ENCODE measurements at places on chromosomes 6 and 20.

GRCh38 chr6:133827766-133828165 is 61.1 kb upstream of the TCF21 start:
- DNase-seq: no peak

GRCh38 chr6:88865275-88865674 is 98.1 kb downstream of the RNGTT start:
- no peak for DNase-seq

DNA sequence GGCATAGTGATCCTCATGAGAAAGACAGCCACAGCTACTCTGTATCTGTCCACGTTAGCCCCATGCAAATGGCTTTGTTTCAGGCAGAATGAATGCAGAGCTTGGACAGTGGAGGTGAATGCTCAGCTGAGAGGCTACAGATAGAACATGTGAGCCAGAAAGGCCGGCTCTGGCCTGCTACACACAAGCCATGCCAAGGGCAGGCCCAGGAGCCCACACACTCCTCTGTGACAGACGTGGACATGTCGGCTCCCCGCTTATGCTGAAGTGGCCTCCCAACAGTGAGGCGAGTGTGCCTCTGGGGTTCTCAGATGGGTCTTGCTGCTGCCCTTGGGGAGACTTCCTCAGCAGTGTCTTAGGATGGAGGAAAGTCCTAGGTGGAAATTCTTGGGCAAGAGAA is 159.6 kb downstream of the SYNDIG1 start:
- no peak for DNase-seq

DNA sequence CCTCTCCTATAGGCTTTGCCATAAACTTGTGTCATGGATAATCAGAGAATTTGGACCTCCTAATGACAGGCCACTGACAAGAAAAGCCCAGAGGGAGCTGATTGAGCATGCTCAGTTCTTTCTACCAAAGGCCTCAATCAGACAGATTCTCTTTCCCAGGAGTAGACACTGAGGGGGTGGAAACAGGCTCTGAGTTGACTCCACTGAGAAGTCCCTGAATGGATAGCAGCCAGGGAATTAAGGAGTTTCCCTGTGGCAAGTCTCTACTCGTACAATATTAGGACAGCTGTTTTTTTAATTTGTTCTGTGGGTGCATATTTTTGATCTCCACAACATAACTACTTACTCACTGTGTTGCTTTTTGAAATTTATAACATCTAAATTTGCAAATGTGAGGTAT is 63.3 kb downstream of the SLC16A10 start:
- DNase-seq: no peak

- DNase-seq: no peak
Measured at GRCh38 chr6:156392648-156393047, 384.5 kb upstream of the ARID1B start.

DNA sequence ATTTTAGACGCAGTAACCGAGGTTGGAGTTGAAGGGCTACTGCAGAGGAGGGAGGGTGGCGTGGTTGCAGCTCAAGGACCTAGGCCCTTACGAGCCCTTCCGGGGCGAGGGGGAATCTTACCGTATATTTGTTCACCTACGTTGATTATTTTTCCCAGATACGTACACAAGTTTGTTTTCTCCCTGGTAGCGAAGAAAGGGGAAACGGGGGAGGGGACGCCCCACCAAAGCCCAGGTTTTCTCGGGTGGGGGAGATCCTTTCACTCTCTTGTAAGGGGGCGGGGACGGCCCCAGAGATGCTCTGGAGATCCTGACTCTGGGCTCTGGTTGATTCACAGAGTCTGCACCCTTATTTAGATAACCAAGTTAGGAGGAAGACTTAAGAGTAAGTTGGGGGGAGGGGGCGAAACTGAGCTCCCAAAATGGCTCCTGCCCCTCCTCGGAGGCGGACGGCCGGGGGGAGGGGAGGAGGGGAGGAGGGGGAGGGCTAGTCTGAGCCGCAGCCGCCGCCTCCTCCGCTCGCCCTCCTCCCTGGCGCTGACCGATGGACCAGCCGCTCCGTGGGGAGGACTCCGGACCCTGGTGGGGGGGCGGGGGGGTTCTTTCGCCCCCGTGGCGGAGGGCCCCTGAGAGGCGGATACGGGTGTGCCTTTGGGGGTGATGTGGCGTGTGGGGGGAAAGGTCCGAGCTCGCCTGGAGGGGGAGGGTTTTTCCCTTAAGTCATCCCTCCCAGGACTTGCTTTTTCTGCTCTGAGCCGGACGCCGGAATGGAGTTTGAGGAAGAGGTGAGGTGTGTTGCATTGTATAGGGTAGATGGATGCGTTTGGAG is 2.2 kb downstream of the BRD2 start:
- peak; percentile 90 for DNase-seq

DNA sequence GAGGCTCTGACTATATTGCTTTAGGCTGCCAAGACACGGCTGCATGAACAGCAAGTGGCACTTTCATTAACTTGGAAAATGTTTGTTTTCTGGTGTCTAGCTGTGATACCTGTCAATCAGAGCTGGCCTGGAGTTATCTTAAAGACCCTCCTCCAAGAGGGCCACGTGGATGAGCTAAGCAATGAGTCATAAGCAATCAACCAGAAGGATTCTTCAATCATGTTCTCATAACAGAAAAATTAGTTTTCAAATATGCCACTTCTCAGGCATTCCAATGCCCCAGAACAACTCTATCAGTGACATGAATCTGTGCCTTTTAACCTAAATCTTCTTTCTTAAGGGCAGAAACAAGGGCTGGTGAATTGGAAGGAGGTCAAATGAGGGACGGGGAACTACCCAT is 283.0 kb downstream of the HTR1B start:
- DNase-seq: no peak

- DNase-seq: no peak
Measured at GRCh38 chr6:40395066-40395697, 192.0 kb downstream of the LRFN2 start.
